ENCODE measurements at places on chromosomes 1 and 21.

DNA sequence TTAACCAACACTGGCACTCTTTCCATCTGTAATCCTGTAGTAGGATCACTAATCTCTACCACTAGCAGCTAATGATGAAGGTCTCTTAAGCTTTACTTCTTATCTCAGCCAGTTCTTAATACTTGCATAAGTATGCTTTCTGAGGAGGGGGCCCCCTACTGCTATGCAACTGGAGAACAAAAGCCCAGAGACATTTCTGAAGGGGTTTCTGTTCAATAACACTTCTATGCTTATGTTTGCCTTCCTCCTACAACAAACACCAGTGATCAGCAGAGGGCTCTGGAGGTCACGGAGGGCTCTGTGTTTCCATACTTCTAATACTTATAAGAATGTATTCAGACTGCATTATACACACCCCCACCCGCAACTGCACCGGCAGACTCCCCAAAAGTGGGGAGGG is 215.8 kb downstream of the BARHL2 start:
- DNase-seq = no peak

- DNase-seq = no peak
These were observed 49.4 kb downstream of the ERG start for GRCh38 chr21:38448671-38449385.

GRCh38 chr1:4656533-4657140 is 2.2 kb downstream of the AJAP1 start:
- DNase-seq = no peak

DNA sequence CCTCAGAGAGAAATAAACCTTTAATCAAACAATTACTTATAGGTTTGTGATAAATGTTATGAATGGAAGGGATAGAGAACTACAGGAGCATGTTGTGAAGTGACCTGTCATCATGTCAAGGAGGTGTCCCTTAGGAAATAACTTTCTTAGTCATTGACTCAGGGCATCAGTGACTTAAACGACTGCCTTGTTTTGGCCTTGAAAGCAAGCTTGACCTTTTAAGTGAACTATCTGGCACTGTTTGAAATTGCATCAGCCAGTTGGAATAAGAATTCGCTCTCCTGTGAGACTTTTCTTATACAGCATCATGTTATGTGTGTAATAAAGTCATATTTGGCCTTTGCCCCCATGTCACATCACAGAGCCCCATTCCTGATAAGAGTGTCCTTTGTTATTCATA is 30.9 kb downstream of the LRRC8B start:
- no peak for DNase-seq

DNA sequence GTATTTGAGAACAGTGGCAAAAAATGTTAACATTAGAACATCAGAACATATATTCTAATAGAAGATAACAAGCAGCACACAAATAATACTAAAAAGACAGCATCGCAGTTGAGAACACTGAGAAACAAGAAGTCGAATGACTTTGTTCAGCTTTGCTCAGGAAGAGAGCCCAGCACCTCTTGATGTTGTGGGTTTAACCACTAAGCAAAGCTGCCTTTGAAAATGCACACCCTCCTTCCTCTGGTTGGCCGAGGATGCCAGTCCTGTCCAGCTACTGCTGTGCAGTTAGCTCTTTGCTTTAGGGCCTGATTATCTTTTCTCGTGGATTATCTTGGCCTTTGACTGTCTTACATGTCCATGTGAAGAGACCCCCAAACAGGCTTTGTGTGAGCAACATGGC is 60.5 kb downstream of the SPATA46 start:
- DNase-seq = no peak

DNA sequence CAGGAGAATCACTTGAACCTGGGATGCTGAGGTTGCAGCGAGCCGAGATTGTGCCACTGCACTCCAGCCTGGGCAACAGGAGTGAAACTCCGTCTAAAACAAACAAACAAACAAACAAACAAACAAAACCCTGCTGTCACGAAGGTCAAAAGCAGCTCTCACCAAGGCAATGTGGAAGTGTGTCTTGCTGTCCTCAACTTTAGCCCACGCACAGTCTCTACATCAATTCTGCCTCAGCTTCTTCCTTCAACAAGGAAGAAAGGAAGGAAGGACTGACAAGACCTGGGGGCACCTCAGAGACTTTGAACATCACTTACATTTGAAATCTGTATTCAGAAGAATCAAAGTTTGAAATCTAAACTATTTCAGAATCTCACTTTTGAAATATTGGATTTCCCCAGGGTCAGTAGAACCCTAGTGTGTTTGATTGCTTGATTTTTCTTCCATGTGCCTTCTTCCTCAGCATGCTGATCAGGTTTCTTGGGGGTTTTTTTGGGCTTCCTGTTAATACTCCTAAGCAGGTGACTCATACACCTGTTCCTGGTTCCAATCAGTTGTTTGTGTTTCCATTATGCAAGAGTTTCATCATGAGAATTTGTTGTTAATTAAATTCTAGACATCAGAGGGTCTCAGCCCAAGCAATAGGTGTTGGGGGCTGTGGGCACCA is 6.5 kb upstream of the CSTB start:
- DNase-seq = no peak

GRCh38 chr1:177229781-177230180 is 59.0 kb downstream of the BRINP2 start:
- no peak for DNase-seq

DNA sequence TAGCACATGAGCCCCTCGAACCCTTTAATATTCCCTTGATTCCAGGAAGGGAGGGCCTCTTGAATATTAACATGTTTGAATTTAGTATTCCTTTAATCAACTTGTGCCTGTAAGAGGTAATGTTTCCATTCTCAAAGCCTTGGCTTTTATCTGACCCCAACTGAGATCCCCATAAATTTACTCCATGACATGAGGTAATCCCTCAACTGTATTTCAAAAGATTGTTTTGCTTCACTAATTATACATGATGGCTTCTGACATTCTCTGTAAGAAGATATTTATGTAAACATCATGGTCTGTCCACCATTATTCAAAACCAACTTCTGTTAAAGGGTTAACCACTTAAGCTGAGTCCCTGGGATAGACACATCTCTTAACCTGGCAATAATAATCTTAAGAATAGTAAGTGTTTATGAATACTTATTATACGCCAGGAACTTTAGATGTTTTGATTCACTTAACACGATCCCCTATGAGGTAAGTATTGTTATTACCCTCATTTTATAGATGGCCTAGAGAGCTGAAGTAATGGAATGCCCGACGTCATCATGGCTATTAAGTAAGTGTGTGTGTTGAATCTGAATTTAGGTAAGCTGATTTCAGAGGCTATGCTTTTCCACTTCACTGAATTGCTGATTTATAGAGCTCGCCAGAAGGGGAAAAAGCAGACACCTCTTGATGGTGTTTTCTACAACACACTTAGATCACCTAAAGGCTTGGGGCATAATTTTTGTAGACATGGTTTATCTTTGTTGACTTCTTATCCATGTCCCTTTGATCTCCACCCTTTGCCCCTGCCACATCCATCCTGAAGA is 11.1 kb downstream of the KRTAP19-1 start:
- DNase-seq = no peak

DNA sequence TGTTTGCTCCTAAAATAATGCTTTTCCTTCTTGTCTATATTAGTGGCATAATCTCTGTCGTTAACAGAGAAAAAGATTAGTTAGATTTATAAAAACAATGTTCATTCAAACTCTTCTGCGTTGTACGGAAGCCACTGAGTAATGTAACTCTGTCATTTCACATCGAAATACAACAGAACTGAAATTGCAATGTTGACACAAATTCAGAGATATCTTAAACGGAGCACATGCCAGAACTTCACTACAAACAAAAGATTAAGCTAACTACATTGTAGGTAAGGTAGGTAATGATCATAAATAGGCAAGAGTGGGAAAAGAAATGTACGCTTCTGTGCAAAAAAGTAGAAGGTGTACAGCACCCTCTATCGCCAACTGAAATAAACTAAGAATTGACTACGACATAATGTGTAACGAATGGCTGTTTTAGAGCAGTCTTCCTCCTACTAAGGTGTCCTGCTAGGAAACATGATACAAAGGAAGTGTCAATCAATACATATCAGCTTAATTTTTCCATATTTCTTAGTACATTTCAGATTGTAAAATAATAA is 56.6 kb downstream of the PCNX2 start:
- no peak for DNase-seq

DNA sequence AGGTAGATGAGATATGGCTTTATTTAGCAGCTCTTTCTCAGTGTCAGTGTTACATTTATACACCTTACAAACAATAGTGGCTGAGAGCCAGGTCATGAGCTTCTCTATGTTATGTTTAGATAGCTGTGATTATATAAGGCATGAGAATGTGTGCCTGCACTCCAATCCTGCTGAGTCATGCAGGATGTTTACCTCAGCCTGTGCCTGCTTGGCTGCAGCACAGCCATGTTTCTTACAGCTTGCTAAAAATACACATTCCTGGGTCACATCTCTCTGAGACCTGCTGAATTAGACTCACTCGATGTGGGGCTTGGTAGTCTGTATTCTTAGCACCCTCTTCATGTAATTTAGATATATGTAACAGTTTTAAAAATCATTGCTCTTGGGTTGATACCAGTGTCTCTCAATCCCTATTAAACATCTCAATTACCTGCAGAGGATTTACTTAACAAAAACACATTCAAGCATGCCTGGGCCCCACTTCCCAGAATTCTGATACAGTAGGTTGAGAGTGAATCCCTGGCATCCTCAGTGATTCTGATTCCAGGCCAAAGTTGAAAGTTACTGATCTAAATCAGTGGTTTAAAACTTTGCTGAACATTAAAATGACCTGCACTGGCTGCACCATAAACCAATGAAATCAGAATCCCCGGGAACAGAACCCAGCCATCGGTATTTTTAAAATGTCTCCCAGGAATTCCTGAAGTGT is 107.5 kb downstream of the GDAP2 start:
- DNase-seq = peak; percentile 73

DNA sequence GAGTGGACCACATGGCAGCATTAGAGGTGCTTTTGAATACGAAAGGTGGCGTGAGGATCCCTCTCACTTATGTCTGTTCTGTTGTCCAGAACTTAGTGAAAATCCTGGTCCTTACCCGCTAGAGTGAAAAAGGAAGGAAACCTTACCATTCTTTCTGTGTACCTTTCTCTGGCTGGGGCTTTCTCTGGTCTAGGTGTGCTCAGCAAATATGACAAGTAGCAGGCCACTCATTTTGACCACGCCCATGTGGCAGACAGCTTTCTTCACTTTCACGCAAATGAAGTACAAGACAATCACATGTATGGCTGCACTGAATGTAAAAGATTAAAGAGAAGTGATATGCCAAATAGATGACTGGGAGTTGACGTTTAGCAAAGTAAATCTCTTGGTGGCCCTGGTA is 131.9 kb downstream of the FGGY start:
- DNase-seq = no peak

- DNase-seq = peak; percentile 99
These were observed 53.3 kb downstream of the NENF start for GRCh38 chr1:212485913-212486618.

- no peak for DNase-seq
These were observed 105.8 kb downstream of the SMYD2 start for GRCh38 chr1:214386747-214387146.

GRCh38 chr1:111628153-111628552 is 8.6 kb downstream of the RAP1A start:
- DNase-seq = no peak

DNA sequence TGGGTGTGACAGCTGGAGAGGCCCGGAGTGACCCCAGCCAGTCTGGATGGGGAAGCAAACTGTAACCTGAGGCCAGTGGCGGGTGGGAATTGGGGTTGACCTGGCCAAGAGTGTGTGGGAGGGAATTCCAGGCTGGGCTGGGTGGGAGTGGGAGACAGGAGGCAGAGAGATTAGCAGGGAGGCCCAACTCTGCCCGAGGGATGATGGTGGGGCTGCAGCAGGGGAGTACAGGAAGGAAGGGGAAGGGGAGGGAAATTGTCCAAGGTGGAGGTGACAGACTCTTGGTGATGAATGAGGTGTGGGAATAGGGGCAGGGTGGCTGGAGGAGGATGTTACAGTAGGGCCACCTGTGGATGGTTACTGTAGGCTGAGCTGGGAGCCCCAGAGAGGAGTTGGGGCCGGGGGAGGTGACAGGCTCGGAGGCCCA is 40.4 kb downstream of the HUNK start:
- no peak for DNase-seq

GRCh38 chr21:15894596-15894995 is 164.8 kb downstream of the USP25 start:
- no peak for DNase-seq

- no peak for DNase-seq
These were observed 500.9 kb upstream of the PTBP2 start for GRCh38 chr1:96220651-96221050.

DNA sequence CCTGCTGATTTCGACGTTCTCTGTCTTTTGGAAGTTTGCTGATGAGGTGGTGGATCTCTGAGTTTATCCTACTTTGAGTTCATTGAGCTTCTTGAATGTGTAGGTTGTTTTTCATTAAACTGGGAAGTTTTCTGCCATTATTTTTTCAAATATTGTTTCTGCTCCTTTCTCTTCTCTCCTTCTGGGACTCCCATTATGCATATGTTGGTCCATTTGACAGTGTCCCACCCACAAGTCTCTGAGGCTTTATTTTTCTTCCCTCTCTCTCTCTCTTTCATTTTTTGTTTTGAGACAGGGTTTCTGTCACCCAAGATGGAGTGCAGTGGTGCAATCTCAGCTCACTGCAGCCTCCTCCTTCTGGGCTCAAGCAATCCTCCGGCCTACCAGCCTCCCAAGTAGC is 11.7 kb downstream of the TNFRSF18 start:
- DNase-seq = no peak

All from kidney epithelial cell (primary cell).